ENCODE measurements at places on chromosomes 1 and 21. TPM values are rescaled to one million over a fixed set of nuclear protein-coding genes. Genes with fewer than 3 reads are reported as not detected.
A peak's percentile ranks its signal among the peaks of the same experiment; 100 is the strongest.

GRCh38 chr1:46969014-46969619 is 27.8 kb upstream of the CYP4A11 start:
- DNase-seq = no peak

DNA sequence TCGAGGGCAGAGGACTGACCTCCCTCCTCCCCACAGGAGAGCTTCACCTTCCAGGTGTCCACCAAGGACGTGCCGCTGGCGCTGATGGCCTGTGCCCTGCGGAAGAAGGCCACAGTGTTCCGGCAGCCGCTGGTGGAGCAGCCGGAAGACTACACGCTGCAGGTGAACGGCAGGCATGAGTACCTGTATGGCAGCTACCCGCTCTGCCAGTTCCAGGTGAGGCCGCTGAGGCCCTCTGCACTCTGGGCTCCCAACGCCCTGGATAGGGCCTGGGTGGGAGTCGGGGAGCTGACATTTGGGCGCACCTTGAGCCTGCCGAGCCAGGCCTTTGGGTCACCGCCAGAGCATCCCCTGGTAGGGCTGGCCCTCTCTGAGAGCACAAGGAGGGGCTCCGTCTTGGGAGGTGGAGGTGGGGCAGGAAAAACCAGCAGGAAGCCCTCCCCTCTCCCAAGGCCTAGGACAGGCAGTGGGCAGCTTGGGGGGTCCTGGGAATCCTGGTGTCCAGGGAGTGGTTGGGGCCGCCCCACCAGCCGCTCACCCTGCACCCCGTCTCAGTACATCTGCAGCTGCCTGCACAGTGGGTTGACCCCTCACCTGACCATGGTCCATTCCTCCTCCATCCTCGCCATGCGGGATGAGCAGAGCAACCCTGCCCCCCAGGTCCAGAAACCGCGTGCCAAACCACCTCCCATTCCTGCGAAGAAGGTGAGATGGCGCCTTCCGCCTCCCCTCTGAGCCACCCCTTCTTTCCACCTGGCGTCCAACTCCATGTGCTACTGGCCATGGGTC is 65.1 kb downstream of the PIK3CD start:
- no peak for DNase-seq

DNA sequence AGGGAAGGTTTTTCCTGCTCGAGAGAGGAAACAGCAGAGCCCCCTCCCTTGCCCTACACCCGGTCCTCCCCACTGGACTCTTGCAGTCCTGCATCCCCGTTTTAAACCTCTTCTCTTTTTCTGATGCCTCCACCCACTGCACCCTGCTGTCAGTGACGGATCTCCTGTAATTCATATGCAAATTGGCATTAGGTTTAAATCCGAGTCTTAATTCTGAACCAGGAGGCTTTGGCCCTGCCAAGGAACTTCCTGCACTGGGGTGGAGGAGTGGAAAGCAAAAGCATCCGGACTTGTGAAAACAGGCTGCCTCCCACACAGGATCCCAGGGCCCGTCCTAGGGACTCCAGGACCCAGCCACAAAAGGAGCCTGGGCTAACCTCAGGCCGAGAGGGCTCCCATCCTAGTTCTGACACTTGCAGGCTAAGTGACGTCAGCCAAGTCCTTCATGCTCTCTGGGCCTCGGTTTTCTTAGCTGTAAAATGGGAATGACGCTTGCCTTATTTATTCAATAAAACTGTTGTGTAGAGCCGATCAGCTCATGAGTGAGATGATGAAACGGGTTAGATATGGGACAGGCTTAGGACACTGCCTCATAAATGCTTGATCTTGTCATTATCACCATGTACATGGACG is 613.3 kb downstream of the AJAP1 start:
- DNase-seq = peak; percentile 21

DNA sequence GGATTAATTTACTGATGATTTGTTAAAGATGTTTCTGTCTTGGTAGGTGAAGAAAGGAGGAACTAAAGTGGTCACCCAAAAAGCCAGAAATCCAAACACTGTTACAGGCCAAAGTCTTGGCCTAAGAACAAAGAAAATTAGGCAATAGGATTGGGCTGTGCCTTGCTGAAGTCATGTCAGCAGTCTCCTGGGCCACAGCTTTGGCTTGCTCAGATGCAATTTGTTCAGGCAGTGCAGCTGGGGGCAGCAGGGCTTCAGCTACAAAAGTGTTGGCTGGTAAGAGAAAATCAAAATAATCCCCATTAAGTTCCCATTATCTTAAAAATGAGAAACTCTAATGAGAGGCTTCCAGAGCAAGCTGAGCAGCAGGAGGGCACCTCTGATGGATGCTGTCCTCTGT is 14.0 kb upstream of the RAP1A start:
- DNase-seq = peak; percentile 74

- peak; percentile 71 for DNase-seq
These were observed 102.7 kb upstream of the VANGL1 start for GRCh38 chr1:115539061-115539460.

DNA sequence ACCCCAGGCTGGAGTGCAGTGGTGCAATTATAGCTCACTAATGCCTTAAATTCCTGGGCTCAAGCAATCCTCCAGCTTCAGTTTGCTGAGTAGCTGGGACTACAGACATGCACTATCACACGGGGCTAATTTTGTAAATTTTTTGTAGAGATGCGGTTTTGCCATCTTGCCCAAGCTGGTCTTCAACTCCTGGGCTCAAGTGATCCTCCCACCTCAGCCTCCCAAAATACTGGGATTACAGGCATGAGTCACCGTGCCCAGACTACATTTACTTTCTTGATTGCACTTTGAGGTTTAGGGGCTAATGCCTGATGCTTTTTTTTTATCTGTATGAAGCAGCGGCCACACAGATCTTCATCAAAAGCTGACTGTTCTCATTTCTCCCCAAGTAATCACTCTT is 124.6 kb downstream of the KIF26B start:
- DNase-seq = no peak

- DNase-seq = no peak
These were observed 39.0 kb upstream of the IL20 start for GRCh38 chr1:206826394-206826793.

DNA sequence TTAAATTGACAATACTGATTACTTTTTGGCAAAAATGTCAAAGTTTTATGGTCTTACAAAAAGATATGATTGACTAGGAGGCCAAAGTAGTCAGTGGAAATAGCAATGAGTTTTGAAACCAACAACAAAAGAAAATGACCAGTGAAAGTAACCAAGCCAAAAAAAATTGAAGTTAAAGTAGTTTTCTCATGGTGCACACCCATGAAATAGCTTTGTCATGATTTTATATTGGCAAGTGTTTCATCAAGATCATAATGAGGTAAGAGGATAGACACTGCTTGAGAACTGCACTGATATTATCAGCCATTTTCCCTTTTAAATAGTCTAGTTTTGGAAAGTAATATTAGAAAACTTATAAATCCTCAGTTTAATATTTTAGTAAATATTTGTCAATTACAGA is 206.2 kb upstream of the ADAMTS5 start:
- DNase-seq = no peak

DNA sequence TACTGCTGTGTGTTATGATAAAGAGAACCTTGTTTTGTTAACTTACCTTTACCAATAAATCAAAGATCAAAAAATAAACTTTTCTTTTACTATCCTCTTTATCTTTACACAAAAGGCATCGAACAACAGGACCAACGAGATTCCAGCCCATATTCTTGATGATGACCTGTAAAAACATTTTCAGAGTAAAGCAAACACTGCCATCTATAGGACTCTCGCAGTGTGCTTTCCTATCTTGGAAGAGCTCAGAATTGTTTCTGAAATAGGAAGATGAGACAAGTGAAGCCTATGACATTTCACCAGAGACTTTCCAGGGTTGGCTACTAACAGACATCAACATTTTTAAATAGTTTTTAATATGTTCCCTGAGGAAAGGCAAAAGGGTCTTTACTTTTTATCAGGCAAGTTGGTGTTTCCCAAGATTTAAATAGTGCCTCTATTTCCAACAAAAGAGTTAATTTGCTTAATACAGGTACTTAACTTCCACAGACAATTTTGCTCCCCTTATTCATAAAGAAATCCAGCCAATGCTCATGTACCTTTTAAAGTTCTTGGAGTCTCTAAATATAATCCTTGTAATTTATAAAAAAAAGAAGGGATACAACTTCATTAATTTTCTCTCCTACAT is 7.3 kb downstream of the GLMN start:
- DNase-seq = no peak

Gene ETNK2
- total RNA-seq = 13.7 TPM

Gene OR4F16
- total RNA-seq = not detected

Gene COL24A1
- 6.1 TPM for total RNA-seq

Gene SMCP
- total RNA-seq = not detected

Gene SPRR2F
- not detected for total RNA-seq

Measured in sciatic nerve (tissue), 2 donors.